Activated gamma-delta T cell treated with Interleukin-2 at 50 U/mL for 16 hours (primary cell): ENCODE measurements at places on chromosomes 13 and 19.
A peak's percentile ranks its signal among the peaks of the same experiment; 100 is the strongest.

GRCh38 chr13:24220086-24220703 lies 59.7 kb downstream of the SPATA13 start:
- DNase-seq: peak; percentile 54

DNA sequence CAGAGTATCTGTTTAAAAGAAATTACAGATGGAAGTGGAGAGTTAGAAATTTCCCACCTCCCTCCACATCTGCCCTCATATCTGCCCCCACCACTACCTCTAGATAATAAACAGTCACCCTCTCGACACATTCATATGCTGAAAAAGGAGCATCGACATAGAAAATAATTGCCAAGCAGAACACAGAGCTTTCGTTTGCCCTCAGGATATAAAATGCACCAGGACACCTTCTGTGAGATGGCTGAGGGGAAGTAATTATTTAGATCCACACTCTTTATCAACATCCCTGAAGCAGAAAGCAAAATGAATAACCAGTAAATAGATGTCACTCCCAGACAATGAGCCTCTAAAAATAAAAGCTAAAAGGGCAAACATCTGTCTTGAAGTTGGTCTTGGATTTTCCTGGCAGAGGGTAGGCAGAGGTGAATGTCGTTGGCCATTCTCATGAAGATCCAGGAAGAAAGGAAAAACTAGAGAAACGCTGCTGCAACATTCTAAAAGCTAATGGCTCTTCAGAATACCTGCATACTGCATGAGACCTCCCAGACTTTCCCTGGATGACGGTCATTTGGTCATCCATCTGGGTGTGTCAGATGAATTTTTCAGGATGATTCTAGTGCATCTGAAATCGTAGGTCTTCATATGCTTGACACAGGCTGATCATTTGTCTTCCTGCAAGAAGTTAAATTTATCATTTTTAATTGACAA lies 527.5 kb downstream of the RFC3 start:
- no peak for DNase-seq

- no peak for DNase-seq
Measured at GRCh38 chr19:34556488-34556887, 74.9 kb downstream of the WTIP start.

GRCh38 chr19:38949580-38950367 lies 19.0 kb downstream of the MRPS12 start:
- peak; percentile 68 for DNase-seq

DNA sequence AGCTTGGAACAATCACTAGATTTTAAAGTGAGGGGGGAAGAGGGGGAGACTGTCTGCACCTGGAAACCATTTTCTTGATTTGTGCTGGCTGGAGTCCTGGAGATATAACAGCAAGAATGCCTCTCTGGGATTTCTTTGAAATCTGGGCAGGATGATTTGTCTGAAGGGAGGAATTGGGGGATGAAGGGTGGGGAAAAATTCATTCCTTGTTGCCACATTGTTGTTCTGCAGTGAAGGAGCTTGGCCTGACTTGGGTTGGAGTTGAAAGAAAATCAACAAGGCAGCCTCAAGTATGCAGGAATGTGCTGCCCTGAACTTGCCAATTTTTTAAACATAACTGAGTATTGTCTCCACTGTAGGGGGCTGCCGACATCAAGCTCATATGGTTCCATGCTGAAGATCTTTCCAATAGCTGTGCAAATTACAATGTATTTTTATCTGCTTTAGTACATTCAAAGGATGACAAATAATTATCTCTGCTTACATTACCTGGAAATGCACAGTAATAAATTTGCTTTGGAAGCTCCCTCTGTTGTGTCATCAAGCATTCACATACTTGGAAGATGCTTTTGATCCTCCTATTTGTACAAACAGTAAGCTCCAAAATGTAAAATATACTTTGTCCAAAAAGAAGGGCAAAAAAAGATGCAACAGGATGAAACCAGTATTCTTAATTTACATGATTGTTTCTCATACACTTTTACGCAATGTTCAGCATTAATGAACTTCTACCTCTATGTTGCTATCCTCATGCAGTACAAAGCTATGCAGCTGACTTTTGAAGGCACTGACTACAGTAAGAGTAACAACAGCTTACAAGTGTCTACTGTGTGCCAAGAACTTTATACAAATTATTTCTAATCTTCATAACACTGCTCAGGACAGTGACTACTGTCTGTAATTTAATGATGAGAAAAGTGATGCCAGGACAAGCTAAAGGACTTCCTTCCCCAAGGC lies 627.9 kb upstream of the KLF12 start:
- no peak for DNase-seq

DNA sequence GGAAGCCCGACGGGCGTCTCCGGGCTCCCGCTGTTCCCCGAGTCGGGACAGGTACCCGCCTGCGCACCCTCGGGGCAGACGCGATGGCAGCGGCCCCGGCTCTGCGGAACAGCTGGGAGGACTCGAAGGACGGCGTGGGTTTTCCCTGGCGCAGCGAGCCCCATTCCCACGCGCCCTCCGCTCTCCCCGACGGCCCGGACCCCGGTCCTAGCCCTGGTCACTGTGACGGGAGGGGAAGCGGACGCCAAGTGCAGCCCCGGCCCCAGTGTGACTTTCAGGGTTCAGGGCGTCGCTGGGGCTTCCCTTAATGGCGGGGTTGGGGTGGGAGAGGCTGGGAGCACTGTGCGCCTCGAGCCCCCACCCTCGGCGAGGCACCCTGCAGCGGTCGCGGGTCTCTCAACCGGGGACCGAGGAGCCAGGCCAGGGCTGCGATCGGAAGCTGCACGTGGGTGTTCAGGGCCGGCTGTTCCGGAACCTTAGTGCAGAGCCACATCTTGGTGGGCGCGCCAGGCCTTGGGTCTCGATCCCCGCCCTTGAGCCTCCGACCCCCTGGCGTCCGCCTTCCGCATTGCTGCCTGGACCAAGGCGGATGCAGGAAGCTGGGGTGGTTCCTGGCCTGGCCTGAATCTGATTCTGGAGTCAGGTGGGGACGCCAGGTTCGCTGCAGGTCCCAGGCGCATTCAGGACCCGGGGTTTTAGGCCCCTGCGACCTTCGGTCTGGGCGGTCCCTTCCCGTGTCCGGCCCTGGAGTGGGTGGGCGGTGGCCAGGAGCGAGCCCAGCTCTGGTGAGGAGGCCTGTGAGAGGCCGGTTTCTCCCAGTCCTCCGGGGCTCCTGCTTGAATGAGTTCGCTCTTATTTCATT lies 3.5 kb downstream of the LGALS7B start:
- peak; percentile 57 for DNase-seq

GRCh38 chr19:31378404-31378803 lies 29.2 kb upstream of the TSHZ3 start:
- DNase-seq: no peak

GRCh38 chr13:88526186-88526852 lies 855.1 kb downstream of the SLITRK5 start:
- DNase-seq: no peak

DNA sequence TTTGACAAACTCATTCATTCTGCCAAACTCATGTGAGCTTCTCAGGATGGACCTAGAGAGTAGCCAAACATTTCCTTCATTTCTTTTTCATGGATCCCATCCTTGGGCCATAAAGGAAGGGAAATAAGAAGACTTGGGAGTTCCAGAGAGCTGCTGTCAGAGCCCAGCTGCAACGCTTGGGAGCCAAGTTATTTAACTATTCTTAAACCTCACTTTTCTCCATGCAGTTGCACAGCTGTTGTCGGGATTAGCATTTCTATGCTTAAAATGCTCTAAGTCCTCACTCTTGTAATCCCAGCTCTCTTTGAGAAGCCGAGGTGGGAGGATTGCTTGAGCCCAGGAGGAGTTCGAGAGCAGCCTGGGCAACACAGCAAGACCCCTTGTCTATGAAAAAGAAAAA lies 11.7 kb upstream of the CASP14 start:
- no peak for DNase-seq

- no peak for DNase-seq
Measured at GRCh38 chr13:109684824-109685202, 101.6 kb downstream of the IRS2 start.

GRCh38 chr13:26961890-26962615 lies 201.5 kb upstream of the GPR12 start:
- no peak for DNase-seq

DNA sequence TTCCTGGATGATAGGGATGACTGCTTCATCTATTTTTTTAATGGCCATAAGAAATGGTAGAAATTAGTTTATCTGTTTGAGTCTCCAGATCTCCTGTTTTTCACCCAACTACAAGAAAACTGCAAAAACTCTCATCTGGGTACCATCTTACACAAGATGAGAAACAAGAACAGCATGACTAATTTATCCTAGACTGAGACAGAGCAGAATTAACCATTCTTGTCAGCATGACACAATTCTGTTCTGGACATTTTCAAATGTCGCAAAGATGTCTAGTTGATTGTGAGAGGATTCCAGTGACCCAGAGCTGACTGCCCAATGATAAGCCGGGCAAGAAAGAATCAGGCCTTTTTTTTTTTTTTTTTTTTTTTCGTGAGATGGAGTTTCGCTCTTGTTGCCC lies 12.8 kb downstream of the ZNF43 start:
- DNase-seq: no peak

GRCh38 chr19:13734751-13735150 lies 29.6 kb upstream of the MRI1 start:
- DNase-seq: no peak

GRCh38 chr19:51948975-51949374 lies 21.7 kb downstream of the ZNF613 start:
- DNase-seq: no peak

DNA sequence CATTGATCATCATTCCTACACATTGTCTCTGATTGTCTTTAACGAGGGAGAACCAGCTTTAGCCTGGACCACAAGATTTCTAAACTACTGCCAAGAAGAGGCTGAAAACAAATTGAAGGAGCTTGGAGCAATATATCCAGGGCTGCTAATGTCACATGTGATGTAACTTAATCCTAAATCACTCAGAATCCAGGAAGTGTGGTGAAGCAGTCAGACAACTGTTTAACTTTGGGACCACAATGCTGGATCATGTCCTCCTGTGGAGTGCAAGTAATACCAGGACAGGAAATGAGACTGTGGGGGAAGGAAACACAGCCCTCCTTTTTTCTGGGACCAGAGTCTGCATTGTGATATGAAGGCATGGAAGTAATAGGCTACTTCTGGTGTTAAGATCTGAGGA lies 430.2 kb downstream of the KCTD12 start:
- DNase-seq: no peak

DNA sequence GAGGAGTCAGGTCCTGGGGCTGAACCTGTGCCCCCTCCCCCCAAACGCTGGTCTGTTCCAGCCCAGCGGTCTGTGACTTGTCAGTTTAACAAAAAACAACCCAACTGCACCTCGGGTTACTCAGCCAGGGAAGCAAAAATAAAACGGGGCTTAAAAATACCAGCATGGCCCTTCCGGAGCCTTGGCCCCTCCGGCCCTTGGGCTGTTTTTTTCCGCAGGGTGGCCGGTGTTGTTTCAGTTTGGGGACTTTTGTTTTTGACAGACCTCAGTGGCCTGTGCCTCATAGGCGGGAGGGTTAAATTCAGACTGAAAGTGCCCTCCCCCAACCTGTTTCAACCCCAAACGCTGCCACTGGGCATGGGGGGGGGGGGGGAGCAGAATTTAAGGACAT lies 4.0 kb downstream of the TCF3 start:
- no peak for DNase-seq

- no peak for DNase-seq
Measured at GRCh38 chr19:13120817-13121216, 2.8 kb downstream of the NACC1 start.

GRCh38 chr13:96988441-96988840 lies 5.8 kb downstream of the OXGR1 start:
- DNase-seq: no peak

DNA sequence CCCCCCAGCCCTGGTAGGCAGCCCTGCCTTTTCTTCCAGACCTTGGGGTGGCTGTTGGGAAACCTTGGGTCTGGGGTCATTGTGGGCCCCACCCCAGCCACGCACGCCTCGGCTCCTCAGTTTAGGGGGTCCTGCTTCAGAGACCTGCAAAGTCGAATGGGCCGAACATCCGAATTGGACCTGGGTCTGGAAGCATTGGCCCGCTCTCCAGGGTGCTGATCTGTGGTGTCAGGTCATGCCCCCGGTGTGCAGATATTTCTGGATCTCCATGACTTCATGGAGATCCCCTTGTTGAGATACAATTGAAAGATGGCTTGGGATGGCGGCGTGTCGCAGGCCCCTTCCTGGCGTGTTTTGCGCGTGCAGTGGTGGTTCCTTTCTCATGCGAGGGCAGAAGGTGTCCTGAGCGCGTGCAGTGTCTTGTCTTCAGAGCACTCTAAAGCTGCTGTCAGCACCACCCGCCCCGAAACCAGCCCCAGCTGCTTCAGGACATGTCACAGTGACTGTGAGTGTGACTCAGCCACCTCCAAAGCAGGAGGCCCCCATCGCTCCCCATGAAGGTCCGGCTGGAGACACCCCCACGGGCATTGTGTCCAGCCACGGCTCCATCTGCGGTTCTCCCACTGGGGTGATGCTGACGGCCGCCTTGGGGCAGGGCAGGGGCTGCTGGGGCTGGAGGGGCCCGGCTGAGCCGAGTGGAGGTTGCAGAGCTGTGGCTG lies 112.7 kb downstream of the KDM4B start:
- no peak for DNase-seq

DNA sequence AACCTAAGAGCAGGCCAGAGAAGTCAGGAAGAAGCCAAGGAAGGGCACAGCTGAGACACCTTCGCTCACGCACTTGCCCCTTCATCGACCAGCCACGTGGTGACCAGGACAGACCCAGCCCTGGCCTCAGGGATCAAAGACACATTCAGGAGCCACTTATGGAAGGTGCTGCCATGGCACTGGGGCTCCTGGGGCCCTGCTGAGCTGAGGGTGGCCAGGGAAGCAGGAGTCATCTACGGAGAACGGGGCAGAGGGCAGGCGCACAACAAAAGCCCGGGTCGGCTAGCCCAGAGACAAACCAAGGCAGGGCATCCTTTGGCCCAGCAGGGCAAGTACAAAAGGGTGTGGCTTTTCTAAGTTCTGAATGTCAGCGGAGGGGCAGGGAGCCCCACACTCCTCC lies 2.3 kb downstream of the PLPP2 start:
- DNase-seq: no peak

DNA sequence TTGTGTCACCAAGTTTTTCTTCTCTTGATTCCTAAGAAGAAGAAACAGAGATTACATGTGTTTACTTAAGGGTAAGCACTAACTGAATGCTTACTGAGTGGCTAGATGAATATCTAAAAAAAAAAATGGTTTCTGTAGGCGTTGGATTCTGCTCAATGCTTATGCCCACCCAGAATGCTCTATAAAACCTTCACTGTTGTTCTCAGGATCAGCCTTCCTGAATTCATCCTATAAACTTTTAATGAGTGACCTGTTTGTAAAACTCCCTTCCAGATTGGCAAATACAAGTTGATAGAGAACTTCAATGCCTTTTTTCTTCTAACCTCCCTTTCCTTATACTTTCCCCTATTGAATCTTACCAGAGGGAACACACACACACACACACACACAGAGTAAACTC lies 90.2 kb downstream of the NDFIP2 start:
- DNase-seq: no peak

GRCh38 chr13:77876176-77876575 lies 42.5 kb downstream of the EDNRB start:
- no peak for DNase-seq

- peak; percentile 70 for DNase-seq
Measured at GRCh38 chr19:6481541-6482342, at the start of gene DENND1C. DENND1C (minus strand) TSS chr19:6481787; CDS start chr19:6481695, 92 bp downstream.
